ENCODE measurements at places on chromosomes 6 and 20.

GRCh38 chr20:24955045-24955444 is 6.0 kb downstream of the CST7 start:
- DNase-seq: no peak

GRCh38 chr20:21623074-21623780 is 82.2 kb upstream of the PAX1 start:
- no peak for DNase-seq

DNA sequence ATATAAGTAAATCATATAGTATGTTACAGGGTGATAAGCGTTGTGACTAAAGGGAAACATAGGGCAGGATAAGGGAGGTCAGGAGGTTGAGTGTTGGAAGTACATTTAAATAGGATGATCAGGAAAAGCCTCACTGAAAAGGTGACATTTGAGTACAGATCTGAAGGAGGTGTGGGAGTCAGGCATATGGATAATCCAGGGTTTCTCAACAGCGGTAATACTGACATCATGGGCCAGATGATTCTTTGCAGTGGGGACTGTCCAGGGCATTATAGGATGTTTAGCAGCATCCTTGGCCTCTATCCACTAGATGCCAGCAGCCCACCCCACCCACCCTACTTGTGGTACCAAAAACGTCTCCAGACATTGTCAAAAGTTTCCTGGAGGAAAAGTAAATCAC is 292.6 kb upstream of the PREP start:
- no peak for DNase-seq

GRCh38 chr6:135871296-135871695 is 19.8 kb downstream of the PDE7B start:
- no peak for DNase-seq

GRCh38 chr6:156449128-156449527 is 328.1 kb upstream of the ARID1B start:
- DNase-seq: peak; percentile 71

GRCh38 chr6:89034586-89035251 is 45.8 kb upstream of the PNRC1 start:
- DNase-seq: peak; percentile 94

All from epithelial cell of esophagus (primary cell).